Stimulated activated effector memory CD8-positive, alpha-beta T cell treated with anti-CD3 and anti-CD28 coated beads, Interleukin-12 subunit alpha, Interleukin-12 subunit beta, amount 100 ng/mL, for 72 hours (primary cell): ENCODE measurements at places on chromosomes 4 and X.

GRCh38 chrX:116757491-116757890, 294.7 kb upstream of the CT83 start:
- no peak for DNase-seq

GRCh38 chr4:145694929-145695328, 15.0 kb downstream of the C4orf51 start:
- no peak for DNase-seq

GRCh38 chr4:2378898-2379297, 39.5 kb downstream of the ZFYVE28 start:
- no peak for DNase-seq

DNA sequence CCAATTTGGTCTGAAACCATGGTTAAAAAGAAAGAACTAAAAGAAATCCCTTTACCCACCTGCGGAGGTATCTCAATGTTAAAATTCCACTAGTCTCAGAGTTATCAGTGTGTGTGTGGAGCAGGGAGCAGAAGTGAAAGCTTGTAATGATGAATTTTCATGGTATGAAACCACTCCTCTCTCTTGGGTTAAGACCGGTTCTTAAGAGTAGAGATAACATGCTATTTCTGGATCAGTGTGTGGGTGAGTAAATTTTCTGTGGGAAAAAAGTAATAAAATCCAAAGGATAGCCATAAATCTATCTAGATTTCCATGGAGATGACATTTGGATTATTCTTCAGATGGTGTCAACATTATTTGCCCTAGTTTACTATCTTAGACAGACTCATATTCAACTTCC, 3.2 kb downstream of the FGF13 start:
- DNase-seq, result no peak

DNA sequence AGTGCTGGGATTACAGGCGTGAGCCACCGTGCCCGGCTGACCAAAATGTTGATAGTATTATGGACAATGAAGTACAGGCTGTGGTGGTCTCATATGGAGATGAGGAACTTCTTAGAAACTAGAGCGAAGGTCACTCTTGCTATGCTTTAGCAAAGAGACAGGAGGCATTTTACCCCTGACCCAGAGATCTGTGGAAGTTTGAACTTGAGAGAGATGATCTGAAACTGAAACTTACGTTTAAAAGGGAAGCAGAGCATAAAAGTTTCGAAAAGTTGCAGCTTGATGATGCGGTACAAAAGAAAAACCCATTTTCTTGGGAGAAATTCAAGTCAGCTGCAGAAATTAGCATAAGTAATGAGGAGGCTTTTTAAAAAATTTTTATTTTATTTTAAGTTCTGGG, 8.5 kb upstream of the CTAG2 start:
- no peak for DNase-seq

DNA sequence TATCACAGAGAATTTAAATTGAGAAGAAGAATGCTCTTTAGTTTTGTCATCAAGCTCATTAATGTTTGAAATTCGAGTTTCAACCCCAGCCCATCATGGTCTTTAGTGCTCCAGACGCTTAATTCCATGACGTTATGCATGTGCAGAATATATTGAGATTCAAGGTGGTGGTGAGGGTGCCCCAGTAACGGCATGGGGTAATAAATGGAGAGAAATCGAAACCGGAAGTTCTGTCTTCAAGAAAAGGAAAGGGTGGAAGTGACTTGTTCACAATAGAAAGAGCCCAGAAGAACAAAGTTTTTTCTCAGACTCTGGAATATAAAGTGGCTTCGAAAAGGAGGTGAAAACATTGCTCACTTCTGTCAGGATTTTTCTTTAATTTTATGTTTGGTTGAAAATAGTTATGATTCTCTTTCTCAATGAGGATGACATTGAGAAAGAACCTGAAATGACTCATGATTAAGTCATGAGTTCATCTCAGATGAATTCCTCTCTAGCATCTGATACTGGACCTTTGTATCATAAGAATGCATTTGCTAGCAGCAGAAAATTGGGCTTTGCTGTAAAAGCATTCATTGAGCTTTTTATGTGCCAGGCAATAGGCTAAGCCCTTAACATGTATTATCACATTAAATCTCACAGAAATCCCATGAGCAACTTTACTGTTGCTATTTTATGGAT, 779 bp upstream of the DDX60L start:
- DNase-seq, result peak; percentile 11

DNA sequence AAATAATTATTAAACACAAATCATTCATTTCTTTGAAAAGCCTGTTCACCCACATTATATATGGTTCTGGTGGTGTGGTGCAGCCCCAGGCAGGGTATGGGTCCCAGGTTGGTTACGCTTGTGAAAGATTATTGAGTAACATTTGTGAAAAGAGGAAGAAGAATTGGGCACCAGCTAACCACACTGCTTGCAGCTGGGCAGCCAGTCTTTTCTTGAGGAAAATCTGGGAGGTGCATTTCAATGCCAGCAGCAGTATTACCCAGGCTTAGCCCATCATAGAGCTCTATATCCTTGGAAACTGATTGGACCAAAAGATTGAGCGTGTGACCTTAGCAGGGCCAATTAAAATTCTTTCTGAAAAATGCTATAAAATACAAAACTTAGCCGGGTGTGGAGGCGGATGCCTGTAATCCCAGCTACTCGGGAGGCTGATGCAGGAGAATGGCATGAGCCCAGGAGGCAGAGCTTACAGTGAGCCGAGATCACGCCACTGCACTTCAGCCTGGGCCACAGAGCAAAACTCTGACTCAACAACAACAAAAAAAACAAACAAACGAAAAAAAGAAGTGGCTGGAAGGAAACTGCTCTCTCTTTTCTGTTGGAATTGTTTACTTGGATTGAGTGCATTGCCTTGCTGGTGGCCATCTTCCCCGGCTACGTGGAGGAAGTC, 9.7 kb upstream of the PLAC8 start:
- no peak for DNase-seq
